ENCODE measurements at places on chromosomes 12 and 14.

GRCh38 chr12:131700271-131700670 lies 10.6 kb upstream of the SFSWAP start:
- DNase-seq = no peak

GRCh38 chr12:12482959-12483358 lies 79.7 kb downstream of the DUSP16 start:
- DNase-seq = no peak

DNA sequence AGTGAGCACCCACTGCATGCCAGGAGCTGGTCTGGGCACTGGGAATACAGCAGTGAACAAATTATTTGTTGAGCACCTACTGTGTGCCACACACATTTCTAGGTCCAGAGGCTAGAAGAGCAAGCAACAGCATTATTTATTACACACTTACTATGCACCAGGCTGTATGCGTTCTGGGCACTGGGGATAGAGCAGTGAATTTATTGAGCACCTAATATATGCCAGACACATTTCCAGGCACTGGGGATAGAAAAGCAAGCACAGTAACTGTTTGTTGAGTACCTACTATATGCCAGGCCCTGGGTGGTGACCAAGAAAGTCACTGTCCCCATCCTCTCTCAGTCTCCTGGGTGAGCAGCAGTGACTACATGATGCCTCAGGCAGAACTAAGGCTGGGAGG lies 107.5 kb upstream of the NCOR2 start:
- DNase-seq = no peak

DNA sequence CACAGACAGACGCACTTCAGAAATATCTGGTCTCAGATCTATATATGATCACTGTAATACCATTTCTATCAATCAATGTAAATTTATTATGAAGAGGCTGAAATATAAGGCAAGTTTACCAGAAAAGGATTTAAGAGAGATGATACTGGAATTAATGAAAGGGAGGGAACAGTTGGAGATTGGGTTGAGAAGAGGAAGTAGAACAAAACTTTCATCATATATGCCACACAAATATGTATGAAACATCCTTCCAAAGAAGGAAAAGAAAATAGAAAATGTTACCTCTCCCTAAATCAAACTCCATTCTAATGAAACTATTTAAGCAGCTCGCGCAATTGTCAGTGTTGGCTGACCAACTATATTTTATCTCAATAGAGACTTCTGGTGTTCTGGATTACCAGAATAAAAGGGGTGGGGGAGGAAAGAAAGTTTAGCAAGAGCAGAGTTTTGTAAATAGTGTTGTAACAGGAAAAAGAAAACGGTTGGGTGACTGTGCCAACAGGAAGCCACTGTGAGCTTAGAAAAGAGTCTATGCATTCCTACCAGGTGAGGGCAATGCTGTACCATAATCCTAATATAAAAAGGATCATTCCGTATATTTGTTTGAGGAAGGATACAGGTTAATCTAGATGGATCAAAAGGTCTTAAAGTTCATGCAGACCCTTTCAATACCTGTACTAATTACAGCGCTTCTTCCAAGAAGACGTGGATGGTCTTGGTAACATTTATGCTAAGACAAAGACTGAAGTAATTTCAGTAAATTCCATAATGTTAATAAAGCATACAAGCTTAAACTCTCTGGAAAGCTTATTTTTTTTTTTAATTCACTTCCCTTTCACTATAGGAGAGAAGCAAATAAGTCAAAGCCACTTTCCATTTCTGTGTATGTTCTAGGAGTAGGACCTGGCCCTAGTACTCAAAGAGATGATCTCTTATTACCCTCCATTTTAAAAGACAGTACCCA lies 14.5 kb upstream of the LLPH start:
- DNase-seq = no peak

GRCh38 chr14:79281244-79282152 lies 929.8 kb downstream of the DIO2 start:
- no peak for DNase-seq

DNA sequence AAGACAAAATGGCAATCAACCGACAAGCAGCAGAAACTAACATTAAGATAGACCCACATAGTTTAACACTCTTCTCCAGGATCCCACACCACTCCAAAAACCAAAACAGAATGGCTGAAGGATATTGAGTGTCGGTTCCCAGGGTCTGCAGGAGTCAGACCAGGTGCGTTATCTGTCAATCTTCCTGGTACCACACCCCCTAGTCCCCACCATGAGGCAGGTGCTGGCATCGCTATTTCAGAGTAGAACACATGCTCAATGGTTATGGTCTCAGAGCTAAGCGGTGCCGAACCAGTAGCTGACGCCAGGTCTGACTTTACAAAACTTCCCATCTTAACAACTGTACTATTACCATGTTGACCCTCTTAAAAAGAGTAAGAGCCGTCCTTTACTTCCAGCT lies 10.2 kb downstream of the STX2 start:
- no peak for DNase-seq

GRCh38 chr14:68409387-68409786 lies 383.5 kb downstream of the ZFP36L1 start:
- DNase-seq = no peak

DNA sequence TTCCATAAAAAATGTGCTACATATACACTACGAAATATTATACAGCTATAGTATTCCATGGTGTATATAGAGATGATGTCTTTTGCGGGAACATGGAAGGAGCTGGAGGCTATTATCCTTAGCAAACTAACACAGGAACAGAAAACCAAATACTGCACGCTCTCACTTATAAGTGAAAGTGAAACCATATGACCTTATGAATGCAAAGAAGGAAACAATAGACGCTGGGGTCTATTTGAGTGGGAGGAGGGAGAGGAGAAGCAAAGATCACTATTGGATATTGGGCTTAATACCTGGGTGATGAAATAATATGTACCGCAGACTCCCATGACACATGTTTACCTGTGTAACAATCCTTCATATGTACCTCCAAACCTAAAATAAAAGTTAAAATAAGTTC lies 142.8 kb downstream of the LRFN5 start:
- no peak for DNase-seq

DNA sequence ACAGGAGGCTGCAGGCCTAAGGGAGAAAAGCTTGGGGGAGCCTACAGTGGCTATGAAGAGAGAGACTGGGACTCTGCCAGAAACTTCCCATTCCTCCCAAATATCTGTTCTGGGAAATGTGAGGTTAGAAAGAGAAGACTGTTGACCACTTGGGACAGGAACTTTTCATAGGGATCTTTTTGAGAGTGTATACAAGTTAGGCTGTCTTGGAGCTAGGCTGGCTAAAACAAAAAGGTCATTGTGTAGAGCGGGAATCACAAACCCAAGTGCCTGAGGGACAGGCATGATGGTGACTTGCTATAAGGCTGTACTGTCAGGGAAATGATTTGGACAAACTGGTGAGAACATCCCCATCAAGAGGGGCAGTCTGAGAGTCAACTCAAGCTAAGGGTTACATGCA lies 175.1 kb downstream of the GRIP1 start:
- no peak for DNase-seq

DNA sequence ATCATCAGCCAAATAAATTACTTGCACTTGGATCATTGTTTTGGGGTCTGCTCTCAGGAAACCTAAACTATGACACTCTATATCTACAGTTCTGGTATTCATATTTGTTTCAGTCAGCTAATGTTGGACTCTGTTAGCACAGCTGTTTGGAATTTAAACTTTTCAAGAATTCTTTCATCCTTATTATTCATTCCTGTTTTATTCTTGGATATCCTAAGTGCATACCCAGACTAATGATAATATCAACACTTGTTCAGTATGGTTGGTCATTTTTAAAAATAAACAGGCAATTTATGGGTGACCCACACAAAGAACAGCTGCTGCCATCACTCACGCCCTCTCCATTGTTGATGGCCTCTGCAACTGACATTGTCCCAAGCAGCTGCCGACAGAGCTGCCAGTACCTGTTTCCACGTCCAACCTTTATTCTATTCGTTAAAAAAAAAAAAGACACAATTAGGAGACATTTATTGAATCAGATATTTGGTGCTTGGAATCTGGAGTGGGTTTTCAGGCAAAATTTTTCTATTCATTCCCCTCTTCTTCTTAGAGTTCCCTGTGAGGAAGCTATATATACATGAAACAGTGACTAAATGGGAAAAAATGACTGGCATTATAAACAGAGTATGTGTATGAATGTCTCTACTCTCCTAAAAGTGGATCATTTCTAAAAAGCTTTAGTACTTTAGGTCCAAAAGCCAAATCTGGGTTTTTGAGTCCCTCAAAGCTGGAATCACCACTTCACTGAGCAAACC lies 252.1 kb upstream of the NAV3 start:
- no peak for DNase-seq

GRCh38 chr12:72323881-72324280 lies 51.7 kb downstream of the TRHDE start:
- no peak for DNase-seq

GRCh38 chr14:52188381-52188780 lies 79.1 kb upstream of the PTGDR start:
- no peak for DNase-seq

DNA sequence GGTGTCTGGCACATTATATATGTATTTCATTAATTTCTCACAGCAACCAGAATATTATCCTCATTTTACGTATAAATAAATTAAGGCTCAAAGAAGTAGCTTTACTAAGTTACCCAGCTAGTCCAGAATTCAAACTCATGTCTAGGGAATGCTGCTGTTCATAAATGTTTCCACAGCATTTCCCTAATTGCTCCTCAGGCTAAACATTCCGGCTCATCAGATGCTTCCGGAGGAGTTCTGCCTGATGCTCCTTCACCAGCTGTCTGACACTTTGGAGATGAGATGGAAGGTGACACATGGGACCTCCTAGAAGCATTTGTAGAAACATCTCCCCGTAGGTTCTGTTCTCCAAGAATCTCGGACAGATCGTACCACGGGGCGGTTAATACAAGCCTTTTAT lies 12.1 kb downstream of the KRT85 start:
- no peak for DNase-seq

- no peak for DNase-seq
Observed at GRCh38 chr12:67486671-67487070, 161.9 kb upstream of the DYRK2 start.

Data from stimulated activated naive CD4-positive, alpha-beta T cell (primary cell).